ENCODE measurements at places on chromosomes 2 and 18.

DNA sequence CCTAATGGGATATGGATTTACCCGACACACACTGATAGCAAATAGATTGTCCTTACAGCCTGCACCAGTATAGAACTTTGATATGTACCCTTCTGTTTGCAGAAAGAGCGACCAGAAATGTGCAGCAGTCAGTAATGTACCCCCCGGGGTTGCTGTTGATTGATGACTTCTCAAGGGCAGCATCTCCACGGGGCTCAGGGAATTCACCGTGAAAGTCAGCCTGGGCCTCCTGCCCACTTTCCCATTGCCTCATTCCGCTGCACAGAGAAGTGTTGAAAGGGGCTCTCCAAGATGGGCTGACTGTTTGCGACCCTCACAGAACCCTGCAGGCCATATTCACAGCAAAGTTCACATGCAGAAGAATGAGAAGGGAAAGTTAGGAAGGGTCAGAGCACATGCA lies 241.3 kb downstream of the PRKCE start:
- no peak for DNase-seq

GRCh38 chr2:25281522-25281921 lies 60.2 kb downstream of the DNMT3A start:
- no peak for DNase-seq

DNA sequence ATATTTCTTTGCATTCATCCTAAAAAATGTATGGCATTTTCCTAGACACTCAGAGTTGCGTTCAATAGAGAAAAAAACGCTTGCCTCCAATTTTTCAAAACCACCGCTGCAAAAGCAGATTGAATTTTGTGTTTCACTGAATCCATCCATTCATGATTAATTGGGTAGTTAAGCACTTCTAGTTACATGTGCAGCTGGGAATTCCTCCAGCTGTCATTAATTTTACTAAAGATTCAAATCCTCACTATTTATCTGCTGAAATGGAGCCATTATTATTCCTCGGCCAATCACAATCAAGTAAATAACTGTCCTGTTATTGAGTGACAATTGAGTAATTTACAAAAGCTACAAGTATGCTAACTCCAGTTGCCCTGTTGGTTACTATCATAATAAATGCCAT lies 75.8 kb upstream of the ARL5A start:
- DNase-seq, result no peak

DNA sequence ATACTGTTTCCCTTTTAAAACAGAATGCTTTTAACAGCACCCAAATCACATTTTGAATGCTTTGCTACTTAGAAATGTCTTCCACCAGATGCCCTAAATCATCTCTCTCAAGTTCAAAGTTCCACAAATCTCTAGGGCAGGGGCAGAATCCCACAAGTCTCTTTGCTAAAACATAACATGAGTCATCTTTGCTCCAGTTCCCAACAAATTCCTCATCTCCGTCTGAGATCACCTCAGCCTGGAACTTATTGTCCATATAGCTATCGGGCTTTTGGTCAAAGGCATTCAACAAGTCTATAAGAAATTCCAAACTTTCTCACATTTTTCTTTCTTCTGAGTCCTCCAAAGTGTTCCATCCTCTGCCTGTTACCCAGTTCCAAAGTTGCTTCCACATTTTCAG lies 1374.5 kb upstream of the NXPH2 start:
- DNase-seq, result no peak

- DNase-seq, result no peak
These were observed 466.4 kb downstream of the TDRD15 start for GRCh38 chr2:21590026-21590690.
